Type B pancreatic cell (in vitro differentiated cells): ENCODE measurements at places on chromosomes 16 and 17. TPM values are rescaled to one million over a fixed set of nuclear protein-coding genes. Genes with fewer than 3 reads are reported as not detected.

The IGSF6 gene
- not detected in 2 replicates for total RNA-seq

GRCh38 chr17:1060991-1061390 lies 64.1 kb downstream of the TIMM22 start:
- no peak for DNase-seq

The KRT12 gene
- not detected in 2 replicates for total RNA-seq

DNA sequence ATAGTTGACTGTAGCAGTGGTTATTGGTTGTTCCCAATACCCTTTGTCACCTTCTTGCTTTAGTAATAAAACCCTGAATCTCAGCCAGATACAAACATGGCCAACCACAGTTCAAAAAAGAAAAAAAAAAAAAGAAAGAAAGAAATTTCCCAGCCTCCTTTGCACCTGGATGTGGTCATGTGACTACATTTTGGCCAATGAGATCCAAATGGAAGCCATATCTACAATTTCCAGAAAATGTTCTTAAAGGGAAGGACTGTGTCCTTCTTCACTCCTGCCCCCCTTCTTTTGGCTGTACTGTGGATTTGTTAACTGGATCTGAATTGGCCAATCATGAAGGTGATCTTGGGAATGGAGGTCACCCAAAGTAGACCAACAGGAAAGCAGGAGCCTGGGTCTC lies 141.9 kb downstream of the SOX9 start:
- no peak for DNase-seq

GRCh38 chr16:15533386-15533785 lies 99.0 kb downstream of the BMERB1 start:
- DNase-seq = no peak

DNA sequence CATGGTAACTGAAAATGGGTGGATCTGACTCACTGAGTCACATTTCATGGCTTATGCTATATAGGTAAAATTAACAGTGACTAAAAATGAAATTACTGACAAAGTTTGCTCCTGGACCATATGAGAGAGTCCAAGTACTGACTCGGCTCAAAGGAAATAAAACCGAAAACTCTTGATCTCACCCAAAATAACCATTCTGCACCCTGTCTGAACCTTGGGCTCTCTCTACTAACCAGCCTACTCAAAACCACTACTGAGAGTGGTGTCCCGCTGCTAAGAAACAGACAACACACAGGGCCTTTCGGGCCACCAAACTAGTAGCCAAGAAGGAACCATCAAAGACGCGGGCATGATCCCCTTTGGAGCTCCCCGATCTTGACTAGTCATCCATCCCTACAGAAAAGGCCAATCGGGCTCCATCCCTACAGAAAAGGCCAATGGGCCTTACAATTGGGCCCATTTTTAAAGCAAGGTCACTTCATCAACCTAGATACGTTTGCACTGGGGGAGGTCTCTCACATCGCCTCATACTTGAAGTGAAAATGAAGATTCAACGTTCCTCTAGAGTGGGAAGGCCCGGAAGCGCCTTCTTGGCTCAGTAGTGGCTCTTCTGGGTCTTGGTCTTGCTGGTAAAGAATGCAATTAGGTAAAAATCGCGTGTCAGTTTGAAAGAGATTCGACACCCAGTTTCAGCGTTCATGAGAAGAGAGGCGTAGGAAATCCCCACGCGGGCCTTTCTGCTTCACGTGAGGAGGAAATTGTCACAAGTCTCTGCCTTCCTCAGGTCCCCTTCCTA lies 720 bp upstream of the ZPBP2 start:
- DNase-seq = no peak

GRCh38 chr17:78919861-78920450 lies 5.2 kb downstream of the TIMP2 start:
- DNase-seq = no peak

DNA sequence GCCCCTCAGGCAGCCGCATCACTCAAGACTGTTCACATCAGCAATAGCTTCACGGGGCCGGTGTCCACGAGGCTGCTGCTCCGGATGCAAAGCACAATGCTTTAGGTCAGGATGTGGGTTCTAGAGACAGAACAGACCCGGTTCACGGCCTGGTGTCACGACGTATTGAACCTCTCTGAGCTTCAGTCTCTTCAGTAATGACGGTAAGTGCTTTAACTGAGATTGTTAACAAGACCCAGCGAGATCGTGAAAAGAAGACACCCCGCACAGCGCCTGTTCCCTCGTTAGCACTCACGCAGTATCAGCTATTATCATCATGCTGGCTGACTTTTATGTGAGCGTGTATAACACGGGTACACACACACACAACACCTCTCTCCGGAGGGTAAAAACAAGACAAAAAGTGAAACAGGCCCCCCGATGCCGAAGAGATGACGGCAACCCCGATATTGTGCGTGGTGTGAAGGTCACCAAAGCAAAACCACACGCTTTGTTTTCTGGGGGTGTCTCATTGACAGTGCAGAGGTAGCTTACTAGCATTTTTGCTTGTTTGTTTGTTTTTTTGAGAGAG lies 21.4 kb upstream of the ABR start:
- DNase-seq = no peak

The ZNF624 gene
- total RNA-seq = 7.0 and 9.1 TPM in 2 replicates

- no peak for DNase-seq
Observed at GRCh38 chr17:75827308-75828075, 16.7 kb downstream of the UNC13D start.

The CHST4 gene
- total RNA-seq = 0.33 TPM in 1 of 2 replicates, not detected in the other

DNA sequence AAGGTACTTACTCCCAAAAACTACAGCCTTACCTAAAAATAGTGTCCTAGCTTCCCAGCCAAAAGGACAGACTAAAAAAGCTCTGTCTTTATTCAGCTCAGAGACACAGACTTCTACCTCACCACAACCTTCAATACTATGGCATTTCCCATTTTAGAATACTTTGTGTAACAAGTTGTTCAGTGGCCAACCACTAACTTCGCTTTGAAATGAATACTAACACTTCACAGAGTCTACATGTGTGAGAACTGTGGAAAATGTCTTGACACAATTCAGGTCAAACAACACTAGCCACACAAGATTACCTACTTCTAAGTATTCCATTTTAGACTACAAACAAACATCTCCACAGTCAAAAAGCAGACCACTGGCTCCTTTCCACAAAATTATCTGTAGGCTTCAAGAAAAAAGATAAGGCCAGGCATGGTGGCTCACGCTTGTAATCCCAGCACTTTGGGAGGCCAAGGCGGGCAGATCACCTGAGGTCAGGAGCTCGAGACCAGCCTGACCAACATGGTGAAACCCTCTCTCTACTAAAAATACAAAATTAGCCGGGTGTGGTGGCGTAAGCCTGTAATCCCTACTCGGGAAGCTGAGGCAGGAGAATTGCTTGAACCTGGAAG lies 3.2 kb downstream of the HELZ start:
- no peak for DNase-seq

The BAHCC1 gene
- total RNA-seq = 23.0 and 74.3 TPM in 2 replicates

The VTN gene
- 20.3 and 54.1 TPM in 2 replicates for total RNA-seq

The WFDC1 gene
- total RNA-seq = 0.95 and 2.0 TPM in 2 replicates

The NPW gene
- 3.9 and 4.7 TPM in 2 replicates for total RNA-seq
